PC-9 (cell line): ENCODE measurements at places on chromosomes 5 and 9. TPM values are rescaled to one million over a fixed set of nuclear protein-coding genes. Genes with fewer than 3 reads are reported as not detected.

GRCh38 chr9:95124582-95125367, 192.7 kb downstream of the FANCC start:
- no peak for DNase-seq

DNA sequence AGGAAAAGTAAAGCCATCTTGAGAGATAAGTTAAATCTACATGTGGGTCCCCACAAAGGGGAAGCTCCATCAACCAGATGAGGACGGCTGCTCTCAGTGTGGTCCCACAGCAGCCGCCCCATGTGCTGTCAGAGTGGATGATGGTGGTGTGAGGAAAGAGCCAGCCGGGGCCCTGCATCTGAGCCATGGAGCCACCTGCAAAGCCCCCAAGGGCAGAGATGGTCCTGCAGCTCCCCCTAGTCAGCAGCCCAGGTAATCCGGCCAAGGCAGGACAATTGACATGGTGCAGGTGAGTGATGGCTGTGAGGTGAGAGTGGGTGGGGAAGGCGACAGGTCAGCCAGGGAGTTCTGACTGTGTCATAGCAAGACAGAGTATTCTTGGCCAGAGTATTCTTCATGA, 458.8 kb downstream of the ICE1 start:
- no peak for DNase-seq

GRCh38 chr5:123132316-123132715, 43.3 kb downstream of the PRDM6 start:
- DNase-seq: no peak

DNA sequence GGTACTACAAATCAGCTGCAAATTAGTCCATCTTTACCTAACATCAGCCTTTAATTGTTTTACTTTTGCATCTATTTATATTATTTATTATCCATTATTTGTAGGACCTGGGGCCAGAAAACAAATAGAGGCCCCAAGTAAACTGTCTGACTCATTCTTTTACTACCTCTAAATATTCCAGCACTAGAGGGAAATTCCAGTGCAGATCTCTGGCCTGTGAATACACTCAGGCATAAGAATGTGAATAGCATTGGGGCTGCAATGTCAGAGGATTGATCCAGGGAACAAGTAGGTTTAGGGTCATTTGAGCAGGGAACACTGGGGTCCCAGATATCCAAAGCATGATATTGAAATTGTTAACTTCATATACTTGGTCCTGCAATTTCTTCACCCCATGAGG, 176.6 kb upstream of the TYRP1 start:
- DNase-seq: no peak

- no peak for DNase-seq
Measured at GRCh38 chr5:137845472-137845871, 22.2 kb upstream of the MYOT start.

PAXX gene
- total RNA-seq: 54.9 and 78.9 TPM in 2 replicates

DNA sequence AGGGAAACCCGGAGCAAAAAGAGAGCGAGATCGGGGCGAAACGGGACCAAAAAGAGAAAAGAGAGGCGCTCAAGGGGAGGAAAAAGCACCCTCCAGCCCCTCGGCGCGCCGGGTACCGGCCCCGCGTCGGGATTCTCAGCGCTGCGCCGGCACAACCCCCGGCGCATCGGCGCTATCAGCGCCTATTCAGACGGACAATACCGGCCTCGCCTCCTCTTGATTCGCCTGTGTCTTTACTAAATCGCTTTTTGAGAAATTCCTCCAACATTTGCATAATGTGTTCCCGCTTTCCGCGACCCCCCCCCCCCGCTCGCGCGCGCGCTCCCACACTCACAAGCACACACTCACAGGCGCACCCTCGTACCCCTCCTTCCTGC, 578 bp downstream of the LHX6 start:
- no peak for DNase-seq

GRCh38 chr5:152380415-152381123, 24.5 kb downstream of the NMUR2 start:
- no peak for DNase-seq

NPR3 gene
- 2.2 and 4.1 TPM in 2 replicates for total RNA-seq

GRCh38 chr5:68644971-68645370, 429.4 kb downstream of the PIK3R1 start:
- no peak for DNase-seq

DNA sequence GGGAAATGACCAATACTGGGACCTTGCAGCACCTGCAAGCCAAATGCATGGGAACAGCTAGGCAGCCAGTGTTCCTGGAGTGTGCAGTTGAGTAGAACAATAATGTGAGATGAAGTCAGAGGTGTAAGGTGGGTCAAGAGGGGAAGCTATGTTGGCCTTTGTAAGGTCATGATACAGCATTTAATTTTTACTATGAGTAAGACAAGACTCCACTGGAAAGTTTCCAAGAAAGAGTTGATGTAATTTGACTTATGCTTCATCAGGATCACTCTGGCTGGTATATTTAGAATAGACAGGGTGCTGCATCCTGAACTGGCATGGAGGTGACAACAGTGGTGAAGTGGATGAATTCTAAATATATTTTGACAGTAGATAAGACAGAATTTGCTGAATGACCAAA, 744.8 kb downstream of the KCTD16 start:
- no peak for DNase-seq

DMXL1 gene
- total RNA-seq: 19.7 and 27.3 TPM in 2 replicates

GABRG2 gene
- total RNA-seq: not detected in 2 replicates

GRCh38 chr5:152353001-152353400, 52.1 kb downstream of the NMUR2 start:
- DNase-seq: no peak

DNA sequence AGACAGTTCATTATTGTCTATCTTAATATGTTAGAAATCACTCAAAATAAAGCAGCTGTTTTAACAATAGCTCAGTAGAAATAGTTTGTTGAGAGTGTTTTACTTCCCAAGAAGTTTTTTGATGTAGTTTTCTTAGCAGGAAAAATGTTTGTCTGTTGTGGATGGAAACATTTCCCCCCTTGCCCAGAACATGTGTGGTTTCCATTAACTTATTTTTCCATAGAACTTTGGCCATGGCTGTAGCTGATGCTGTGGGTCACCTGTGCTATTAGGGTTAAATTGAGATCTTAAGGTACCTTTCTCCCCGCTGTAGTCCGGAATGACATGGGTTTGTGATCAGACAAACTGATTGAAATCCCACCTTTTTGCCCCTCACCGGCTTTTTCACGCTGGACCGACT, 294.9 kb downstream of the FANCC start:
- DNase-seq: no peak

RPL35 gene
- 2,125 and 2,313 TPM in 2 replicates for total RNA-seq

GRCh38 chr9:72440992-72441847, 76.2 kb upstream of the ZFAND5 start:
- no peak for DNase-seq

DNA sequence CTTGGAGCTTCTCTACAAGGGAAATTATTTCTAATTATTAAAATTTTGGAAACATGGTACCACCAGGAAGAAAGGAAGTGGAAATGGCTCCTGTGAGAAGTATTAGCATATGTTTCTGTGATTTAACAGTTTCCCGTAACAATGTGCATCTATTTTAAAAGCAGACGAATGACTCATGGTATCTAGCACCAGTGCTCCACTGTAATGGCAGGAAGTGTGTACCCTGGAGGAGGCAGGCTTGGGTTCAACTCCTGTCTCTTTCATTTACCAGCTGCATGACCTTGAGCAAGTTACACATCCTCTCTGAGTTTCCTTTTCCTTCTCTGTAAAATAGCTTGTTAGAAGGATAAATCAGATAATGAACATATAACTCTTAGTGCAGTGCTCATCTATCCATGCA, 41.0 kb upstream of the ANGPTL2 start:
- DNase-seq: no peak

C9 gene
- not detected in 2 replicates for total RNA-seq

DNA sequence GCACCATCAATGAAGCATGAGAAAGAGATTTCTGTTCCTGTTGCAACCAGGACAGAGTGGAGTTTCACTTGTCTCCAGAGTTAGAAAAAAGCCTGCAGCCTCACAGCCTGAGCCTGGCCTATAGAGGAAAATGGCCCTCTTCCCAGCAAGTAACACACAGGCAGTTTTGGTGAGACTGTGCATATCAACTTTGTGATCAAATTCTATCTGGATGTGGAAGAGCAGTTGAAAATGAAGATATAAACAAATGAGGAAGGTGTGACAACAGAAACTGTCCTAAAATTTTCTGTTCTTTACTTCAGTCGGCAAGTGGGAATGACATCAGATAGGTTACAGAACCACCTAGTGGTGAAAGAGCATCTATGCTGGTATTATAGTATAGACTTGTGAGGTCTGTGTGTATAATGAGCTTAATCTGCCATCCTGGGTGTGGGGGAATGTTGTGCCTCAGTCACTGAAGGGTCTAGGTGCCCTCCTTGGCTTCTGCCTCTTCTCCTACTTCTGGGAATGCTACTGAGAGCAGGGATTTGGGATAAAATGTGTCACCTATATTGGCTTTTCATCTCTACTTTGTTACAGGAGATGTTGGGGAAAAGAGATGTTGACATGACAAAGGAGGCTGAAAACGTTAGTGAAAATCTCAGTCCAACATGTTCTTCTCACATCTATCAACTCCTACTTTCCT, 28.2 kb downstream of the YIPF5 start:
- peak; percentile 11 for DNase-seq

DNA sequence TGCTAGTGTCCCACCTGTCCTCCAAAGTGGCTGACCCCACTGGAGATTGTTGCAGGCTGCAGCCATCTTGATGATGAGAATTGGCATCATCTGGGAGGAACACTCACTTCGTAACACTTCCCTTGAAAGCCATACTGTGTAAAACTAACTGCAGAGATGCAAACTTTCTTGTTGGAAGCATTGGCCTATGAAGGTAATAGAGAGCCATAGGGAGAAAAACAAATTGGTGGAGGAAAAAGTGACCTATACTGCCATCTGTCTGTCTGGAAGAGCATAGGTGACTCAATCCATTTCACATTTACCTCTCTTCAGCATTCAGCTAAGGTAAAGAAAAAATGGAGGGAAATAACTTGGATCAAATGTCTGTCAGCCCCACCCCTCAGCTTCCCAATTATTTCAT, 473.4 kb downstream of the NTRK2 start:
- DNase-seq: no peak

DNA sequence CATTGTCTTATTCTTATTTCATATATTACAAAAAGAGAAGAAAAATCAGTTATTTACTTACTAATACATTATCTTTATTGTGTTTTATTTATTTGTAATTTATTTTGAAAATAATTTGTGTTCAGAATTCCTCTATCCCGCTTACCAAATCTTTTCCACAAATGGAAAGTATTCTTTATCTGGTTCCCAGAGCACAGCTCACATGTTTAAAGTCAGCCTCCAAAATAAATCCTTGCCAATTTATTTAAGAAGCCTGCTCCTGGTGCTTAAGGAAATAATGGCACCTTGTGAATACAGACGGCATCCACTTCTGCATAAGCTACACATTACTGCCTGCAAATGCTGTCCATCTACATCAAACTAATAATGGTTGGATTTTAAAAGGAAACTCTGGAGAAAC, 435.4 kb downstream of the MTRR start:
- DNase-seq: no peak

DNA sequence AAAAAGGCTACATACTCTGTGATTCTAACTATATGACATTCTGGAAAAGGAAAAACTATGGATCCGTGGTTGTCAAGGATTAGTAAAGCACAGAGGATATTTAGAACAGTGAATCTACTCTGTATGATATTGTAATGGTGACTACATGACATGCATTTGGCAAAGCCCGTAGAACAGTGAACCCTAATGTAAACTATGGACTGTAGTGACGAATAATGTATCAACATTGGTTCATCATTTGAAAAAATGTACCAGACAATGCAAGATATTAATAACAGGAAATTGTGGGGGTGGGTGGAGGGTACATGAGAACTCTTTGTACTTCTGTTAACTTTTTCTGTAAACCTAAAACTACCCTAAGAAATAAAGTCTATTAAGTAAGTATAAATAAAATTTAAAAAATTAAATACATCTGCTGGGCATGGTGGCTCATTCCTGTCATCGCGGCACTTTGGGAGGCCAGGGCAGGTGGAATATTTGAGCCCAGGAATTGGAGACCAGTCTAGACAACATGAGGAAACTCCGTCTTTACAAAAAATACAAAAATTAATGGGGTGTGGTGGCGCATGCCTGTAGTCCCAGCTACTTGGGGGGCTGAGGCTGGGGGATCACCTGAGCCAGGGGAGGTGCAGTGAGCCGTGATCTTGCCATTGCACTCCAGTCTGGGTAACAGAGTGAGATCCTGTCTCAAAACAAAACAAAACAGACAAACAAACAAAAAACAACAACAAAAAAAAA, 101.7 kb upstream of the TBC1D2 start:
- no peak for DNase-seq

FAXDC2 gene
- 0.70 and 0.73 TPM in 2 replicates for total RNA-seq

- DNase-seq: no peak
Measured at GRCh38 chr5:92364986-92365550, 982.0 kb upstream of the ARRDC3 start.

DNA sequence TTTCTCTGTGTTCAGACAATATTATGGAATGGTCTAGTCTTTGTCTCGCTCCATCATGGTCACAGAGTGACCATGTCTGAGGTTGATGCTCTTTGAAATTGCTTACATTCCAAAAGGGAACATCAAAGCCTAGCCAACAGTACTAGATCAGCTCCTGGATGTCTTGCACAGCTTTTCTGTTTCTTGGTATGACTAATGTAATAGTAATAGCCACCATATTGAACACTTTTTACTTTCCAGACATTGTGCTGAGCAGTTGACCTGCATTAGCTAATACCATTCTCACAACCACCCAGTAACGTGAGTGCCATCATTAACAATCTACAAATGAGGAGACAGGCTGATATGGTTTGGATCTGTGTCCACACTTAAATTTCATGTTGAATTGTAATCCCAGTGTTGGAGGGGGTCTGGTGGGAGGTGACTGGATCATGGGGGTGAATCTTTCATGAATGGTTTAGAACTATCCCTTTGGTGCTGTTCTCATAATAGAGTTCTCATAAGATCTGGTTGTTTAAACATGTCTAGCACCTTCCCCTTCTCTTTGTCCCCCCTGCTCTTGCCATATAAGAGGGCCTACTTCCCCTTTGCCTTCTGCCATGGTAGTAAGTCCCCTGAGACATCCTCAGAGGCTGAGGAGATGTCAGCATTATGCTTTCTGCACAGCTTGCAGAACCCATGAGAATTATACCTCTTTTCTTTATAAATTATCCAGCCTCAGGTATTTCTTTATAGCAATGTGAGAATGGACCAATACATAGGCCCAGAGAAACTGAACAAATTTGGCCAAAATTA, 577.5 kb upstream of the CLINT1 start:
- DNase-seq: no peak

DNA sequence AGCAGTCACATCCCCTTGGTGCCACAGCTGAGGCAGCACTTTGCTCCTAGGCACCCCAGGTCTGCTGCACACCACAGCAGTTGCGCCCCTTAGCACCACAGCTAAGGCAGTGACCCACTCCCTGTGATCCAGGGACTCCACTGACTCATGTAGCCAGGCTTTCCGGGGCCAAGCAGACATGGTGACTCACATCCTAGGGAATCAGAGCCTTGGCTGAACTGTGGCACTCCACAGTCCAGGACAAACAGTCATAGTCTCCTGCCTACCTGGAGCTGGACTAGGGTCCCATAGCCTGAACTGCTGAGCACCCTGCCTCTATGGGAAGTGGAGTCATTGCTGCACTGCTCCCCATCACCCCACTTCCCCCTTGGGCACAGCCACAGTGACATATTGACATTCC, 338.7 kb downstream of the NPR3 start:
- DNase-seq: peak; percentile 86

NUP188 gene
- total RNA-seq: 59.7 and 90.0 TPM in 2 replicates

WNT8A gene
- 0.35 TPM in 1 of 2 replicates, not detected in the other for total RNA-seq
